ENCODE measurements at places on chromosomes 13 and 19.

- DNase-seq: no peak
Measured at GRCh38 chr13:104416973-104417372, 1350.8 kb upstream of the SLC10A2 start.

GRCh38 chr19:18278521-18279265 lies 2.7 kb downstream of the JUND start:
- DNase-seq: no peak

GRCh38 chr19:10568062-10568825 lies 535 bp downstream of the CDKN2D start:
- DNase-seq: peak; percentile 69

- DNase-seq: no peak
Measured at GRCh38 chr19:55461974-55462626, 658 bp upstream of the ISOC2 start.

DNA sequence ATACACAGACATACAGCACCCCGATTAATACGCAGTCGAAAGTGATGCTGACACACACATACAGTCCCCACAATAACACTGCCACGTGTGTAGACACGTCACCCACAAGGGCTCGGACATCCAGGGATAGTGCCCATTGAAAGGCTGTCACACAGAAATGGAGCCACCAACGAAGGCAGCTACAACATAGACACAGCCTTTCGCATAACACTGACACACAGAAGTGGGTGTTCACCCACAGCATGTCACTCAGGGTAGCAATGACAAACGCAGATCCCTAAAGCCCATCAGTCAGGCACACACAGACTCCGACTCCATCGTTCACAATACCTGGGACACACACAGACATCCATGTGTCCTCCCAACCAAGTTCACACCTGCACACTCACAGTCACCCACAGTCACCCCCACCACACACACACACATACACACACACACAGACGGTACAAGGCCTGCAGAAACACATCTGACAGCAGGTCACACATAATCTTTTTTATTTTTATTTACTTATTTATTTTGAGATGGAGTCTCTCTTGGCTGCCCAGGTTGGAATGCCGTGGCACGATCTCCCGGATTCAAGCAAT lies 10.4 kb upstream of the NANOS3 start:
- DNase-seq: no peak

- peak; percentile 67 for DNase-seq
Measured at GRCh38 chr13:52599848-52600603, 42.2 kb upstream of the HNRNPA1L2 start.

- DNase-seq: no peak
Measured at GRCh38 chr13:48429886-48430285, 17.0 kb upstream of the LPAR6 start.

GRCh38 chr13:32262619-32263018 lies 52.5 kb downstream of the ZAR1L start:
- no peak for DNase-seq

DNA sequence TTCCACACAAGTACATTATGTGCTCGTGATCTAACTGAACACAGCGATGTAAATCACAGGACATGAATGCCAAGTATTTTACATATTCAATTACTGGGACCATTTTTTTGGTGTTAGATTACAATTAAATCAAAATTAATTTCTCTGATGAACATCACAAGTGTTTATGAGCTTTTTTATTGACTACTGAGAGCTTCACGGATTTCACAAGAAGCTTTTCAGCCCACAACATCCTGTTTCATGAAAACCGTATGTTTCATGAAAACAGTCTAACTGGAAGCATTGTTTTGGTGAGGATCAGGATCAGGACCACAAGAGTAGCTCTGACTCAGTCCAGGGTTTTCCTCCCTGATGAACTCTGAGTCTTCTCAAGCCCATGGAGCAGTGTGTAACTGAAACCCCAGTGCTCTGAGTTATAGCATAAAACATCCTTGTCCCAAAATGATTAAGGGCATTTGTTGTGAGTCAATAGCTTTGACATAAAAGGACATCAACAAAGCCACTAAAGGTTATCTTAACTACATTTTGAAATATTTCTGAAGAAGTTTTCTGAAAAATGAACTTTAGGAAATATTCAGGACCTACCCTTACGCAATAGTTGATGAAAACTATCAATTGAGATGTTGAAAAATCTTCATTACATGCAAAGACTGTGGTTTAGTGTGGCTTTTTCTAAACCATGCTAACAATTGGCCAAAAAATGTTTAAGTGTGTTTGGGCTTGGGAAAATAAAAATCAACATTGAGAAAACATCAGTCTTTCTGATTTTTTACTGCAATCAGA lies 49.3 kb downstream of the UFM1 start:
- no peak for DNase-seq

- DNase-seq: no peak
Measured at GRCh38 chr13:78299832-78300623, 303.3 kb downstream of the POU4F1 start.

GRCh38 chr19:35404879-35405622 lies 34.2 kb downstream of the GPR42 start:
- DNase-seq: no peak

- DNase-seq: no peak
Measured at GRCh38 chr19:39398297-39398864, 7.2 kb downstream of the MED29 start.

DNA sequence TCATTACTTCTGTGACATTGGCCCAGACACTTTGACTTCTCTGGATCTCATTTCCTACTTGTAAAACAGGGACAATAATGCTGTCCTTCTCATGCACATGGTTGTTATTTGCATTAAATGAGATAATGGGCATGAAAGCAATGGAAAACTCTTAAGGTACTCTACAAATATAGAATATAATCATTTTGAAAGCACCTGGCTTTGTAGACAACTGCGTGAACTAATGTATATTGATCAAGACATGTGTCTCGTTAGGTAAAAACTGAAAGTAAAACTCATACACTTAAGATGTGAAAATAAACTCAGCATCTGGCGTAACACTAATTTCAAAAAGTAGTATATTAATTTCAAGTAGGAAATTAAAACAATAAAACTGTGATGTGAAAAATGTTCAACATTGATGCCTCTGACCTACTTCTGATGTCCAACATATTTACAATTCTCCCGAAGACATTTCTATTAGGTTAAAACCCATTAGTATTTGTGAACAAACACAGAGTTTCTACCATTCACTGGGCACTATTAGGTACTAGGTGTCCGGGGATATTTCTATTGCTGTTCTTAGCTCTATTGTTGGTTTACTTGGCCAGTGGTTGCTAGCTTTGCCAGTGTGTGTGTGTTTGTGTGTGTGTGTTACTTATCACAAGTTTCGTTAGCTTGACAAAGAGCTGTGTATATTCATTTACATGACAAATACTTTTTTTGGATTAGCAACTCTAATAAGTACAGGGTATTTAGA lies 220.5 kb downstream of the KCNRG start:
- DNase-seq: no peak

- DNase-seq: no peak
Measured at GRCh38 chr13:39281539-39282150, 243.4 kb downstream of the NHLRC3 start.

DNA sequence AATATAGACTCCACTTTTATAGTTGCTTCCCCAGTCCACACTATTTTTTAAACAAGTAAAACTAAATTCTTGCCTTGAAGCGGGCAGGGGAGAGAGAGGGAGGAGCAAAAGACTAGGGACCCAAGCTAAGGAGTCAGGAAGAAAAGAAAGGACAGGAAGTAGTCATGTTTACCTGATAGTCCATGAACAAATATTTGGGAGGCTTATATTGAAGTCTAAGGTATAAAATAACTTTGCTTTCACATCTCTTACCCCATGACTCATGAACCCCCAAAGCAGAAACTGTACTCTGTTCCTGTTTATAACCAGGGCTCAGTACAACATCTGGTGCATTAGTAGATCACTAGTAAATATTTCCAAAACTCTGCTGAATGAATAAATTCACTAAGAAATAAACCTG lies 67.3 kb downstream of the ZAR1L start:
- no peak for DNase-seq

GRCh38 chr13:27975564-27976361 lies 6.6 kb upstream of the CDX2 start:
- peak; percentile 45 for DNase-seq

GRCh38 chr13:86020351-86021002 lies 221.3 kb upstream of the SLITRK6 start:
- DNase-seq: no peak

DNA sequence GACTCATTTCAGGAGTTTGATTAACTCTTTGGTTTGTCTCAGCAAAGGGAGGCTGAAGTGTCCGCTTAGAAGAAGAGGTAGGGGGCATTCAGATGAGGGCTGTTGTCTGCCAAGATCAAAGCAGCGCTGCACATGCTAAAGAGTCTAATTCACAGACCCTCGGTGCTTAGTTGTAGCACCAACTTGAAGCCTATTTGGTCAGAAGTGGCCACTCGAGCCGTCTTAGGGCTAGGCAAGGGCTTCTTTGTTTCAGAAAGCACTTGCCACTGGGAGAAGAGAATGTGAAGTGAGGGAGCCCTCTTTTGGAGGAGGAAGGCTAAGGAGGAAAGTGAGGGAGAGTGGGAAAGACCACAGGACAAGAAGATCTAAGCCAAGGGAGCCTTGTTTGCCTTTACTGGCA lies 313.4 kb upstream of the TMTC4 start:
- peak; percentile 49 for DNase-seq

DNA sequence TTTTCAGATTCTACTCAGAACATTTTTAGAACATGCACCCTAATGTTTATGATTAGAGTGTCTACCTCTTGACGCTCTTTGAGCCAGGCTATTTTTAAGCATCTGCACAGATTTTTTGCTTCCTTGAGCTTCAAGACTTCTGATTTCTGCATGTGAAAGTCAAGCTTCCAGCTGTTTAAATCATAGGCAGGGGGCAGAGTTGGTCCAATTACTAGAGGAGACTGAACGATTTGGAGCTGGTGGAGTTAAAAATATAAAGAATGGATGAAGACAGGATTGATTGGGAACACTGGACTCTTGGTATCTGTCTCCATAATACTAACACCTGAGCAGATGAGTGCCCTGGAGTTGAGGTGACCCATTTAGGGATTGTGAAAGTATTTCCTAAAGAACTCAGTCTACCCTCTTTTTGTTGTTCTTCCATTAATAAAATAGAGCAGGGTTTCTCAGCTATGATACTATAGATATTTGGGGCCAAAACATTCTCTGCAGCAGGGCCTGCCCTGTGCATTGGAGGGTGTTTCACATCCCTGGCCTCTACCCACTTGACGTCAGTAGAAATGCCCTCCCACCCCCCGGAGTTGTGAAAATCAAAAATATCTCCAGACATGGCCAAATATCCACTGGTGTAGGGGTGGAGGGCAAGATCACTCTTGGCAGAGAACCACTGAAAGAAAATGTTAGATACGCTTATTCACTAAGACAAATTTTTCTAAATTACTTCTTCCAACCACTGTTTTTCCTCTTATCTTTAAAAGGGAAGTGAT lies 160.1 kb downstream of the COG6 start:
- no peak for DNase-seq

DNA sequence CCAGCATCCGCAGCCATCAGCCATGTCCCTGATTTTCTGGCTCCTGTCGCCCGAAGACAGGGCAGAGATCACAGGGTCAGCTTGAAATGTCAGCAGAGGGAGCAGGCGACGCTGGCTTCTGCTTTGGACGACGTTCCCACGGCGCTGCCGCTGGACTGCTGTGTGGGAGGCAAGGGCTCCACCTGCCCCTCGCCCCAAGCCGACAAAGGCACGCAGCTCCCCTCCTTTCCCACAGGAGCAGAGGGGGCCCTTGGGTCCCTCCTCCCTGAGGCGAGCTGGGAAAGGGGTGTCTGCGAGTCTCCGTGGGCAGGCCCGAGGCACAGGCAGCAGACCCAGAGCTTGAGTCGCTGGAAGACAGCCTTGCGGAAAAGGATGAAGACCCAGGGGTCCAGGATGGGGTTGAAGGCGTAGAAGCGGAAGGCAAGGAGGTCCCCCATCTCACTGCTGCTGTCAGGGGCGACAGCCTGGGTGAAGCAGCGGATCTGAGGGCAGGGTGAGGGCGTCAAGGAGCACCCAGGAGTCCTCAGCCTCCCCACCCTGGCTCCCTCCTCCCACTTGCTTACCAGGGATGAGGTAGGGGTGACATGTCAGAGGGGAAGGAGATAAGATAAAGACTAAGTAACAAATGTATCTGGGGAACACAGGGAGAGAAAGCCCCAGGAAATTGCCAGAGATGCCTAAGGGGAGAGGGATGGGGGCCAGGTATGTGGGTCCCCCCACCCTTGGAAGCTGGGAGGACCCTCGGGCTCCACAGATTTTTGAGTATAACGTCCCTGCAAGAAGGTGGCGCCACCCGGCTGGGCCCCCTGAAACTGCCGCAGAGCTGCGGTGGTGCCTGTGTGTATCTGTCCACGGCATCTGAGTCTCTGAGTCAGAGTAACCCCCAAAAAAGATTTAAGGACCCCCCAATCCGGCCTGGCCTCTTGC lies 3.4 kb downstream of the PTGIR start:
- DNase-seq: no peak

DNA sequence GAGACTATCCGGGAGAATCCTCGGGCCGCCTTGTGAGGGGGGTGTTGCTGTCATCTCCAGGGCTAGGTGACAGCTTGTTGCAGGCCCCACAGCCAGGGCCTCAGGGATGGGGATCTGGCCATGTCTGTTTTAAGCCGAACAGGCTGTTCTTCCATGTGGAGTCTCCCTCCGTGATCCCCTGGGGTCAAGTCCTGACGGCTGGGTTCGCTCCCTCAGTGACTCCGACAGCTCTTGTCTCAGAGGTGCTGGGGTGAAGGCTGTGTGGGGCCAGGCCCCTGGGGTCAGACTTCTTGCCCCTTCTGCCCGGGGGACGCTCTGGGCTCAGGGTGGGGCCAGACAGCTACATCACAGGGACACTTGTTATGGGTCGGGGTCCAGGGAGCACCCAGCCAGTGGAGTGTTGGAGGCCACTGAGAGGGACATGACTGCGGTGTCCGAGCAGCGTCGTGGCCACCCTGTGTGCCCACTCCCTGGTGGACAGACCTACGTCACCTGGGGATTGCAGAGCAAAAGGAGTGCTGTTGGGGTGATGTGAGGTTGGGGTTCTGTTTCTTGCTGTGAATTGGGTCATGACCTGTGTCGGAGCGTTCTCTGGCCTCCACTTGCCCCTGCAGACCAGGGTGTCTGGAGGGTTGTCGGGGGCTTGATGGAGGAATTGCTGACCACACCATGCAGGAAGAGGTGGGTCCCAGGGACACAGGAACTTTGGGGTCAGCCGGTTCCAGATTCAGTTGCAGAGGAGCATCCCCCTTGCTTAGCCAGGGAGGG lies 21.5 kb downstream of the EPN1 start:
- no peak for DNase-seq

GRCh38 chr19:44808463-44809371 lies at the start of gene BCAM:
Gene BCAM, plus strand, starts transcription at chr19:44809103. Its CDS starts 22 bp downstream, at chr19:44809125.
- DNase-seq: peak; percentile 81

- no peak for DNase-seq
Measured at GRCh38 chr13:101739382-101740178, 287.1 kb downstream of the ITGBL1 start.

DNA sequence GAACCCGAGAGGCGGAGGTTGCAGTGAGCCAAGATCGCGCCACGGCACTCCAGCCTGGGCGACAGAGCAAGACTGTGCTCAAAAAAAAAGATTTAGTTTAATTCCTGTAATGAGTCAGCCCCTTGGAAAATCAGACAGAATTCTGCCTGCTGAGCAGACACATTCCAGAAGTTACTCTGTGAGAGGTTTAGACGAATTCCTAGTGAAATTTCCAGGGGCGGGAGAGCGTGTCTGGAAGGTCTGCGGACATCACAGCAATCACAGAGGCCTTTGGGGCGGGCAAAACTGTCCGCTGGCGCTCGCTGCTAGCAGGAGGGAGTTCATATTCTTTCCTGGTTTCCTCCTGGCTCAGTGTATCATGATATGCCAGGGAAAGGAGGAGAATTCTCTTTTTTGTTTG lies 17.5 kb downstream of the MISP start:
- DNase-seq: no peak

- DNase-seq: no peak
Measured at GRCh38 chr13:32647926-32648325, 61.7 kb downstream of the PDS5B start.

- DNase-seq: peak; percentile 88
Measured at GRCh38 chr19:55301459-55302317, 17.9 kb downstream of the BRSK1 start.
